PC-9 (cell line): ENCODE measurements at places on chromosomes 7 and 10. TPM values are rescaled to one million over a fixed set of nuclear protein-coding genes. Genes with fewer than 3 reads are reported as not detected.

- peak; percentile 54 for DNase-seq
Observed at GRCh38 chr10:70115948-70116682, 16.5 kb downstream of the AIFM2 start.

DNA sequence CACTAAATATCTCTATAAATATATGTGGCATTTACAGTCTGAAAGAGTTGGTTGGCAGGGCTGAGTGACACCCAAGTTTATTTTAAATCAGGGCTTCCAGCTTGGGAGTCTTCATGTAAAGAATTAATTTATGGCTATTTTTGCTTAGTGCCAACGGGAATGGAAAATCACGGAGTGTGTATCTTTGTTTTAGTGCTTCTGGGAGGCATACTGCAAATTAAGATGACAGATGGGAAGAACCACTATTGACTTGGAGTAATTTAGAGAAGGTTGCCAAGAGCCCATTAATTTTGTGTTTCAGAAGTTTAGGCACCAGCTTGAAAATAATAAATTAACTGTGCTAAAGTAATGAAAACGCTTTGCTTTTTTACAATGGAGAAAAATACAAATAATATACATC, 135.2 kb downstream of the GPR37 start:
- DNase-seq = no peak

DNA sequence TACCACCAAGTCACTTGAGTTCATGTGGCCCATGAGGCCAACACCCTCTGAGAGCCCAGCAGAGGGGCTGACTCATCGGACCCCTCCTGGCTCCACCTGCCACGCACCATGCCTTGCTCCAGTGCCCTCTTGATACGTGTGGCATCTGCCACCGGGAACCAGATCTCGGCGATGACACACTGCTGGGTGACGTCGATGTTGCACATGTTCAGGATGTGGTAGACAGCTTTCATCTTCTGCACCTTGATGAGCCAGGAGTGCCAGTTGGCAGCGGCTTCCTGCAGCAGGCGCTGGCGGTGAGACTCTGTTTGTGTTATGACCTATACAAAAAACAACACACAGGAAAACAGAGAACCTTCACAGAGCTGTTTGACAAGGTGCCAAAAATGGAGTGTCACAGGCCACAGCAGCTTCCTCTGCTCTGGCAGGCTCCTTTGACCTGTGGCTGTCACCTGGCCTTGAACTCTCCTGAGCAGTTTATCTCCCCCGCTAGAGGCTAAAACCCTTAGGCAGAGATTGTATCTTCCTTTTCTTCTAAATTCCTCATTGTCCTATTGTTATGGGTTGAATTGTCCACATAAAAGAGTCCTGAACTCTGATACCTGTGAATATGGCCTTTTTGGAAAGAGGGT, 45.2 kb upstream of the TMEM213 start:
- DNase-seq = peak; percentile 97

- no peak for DNase-seq
Observed at GRCh38 chr7:4068286-4068685, 613.8 kb upstream of the FOXK1 start.

DNA sequence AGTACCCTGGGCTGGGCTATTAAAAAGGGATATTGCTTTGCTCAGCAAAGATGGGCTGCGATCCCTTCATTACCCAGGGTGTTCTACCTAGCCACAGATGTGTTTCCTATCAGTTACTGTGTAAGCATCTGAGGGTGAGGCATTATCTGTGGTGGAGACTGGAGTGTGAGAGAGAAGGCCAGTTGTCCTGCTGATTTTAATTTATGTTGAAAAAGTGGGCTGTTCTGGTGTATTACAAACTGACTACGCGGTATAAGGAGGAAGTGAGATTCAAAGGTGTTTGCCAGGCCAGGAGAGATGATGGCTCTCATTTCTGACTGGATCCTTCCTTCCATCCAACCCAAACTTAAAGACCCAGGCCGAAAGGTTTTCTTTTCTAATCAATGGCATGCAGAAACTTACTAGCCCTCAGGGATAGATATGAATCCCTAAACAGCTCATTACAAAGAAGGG, 7.6 kb downstream of the TCF7L2 start:
- DNase-seq = no peak

DNA sequence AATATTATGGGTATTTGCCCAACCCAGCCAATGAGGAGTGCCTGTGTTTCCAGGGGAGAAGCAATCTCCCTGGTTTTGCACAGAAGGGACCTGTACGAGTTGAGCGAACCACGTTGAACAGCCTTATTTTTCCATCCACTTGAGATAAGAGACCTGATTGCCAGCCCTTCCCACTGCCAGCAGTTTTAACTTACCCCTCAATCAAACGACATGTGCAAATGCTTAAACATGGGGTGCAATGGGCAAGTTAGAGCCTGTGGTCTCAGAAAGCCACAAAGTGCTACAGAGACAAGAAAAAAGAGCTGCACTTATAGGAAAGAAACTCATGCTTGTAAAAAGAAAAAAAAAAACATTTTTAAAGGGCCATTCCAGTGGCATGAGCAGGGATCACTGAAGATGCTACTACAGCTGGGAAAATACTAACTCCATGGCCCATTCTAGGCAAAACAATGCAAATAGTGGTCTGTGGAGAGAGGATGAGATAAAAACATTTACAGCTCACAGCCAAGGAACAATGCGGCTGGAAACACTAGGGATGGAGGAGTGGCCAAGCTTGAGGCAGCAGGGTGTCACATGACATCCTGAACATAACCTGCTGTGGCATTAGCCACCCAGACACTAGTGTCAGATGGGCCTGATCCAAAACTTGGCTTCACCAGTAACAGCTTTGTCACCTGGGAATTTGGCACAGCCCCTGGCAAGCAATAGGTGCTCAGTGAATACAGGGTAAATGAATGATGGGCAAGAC, 162.8 kb downstream of the ELMO1 start:
- no peak for DNase-seq

- DNase-seq = no peak
Observed at GRCh38 chr7:39399986-39400385, 166.2 kb upstream of the YAE1 start.

GRCh38 chr7:26525398-26526264, 234.0 kb downstream of the SNX10 start:
- DNase-seq = no peak

DNA sequence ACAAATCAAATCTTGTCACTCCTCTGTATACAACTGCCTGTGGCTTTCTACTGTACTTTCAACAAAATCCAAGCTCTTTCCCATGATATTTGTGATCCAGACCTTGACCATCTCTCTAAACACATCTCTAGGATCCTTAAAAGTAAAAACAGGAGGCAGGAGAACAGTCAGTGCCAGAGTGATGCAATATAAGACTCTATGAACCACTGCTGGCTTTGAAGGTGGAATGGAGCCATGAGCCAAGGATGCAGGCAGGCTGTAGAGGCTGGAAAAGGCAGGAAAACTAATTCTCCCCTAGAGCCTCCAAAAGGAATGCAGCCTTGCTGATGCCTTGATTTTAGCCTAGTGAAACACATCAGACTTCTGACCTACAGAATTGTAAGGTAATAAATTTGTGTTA, 45.5 kb upstream of the LRRN3 start:
- DNase-seq = no peak

DNA sequence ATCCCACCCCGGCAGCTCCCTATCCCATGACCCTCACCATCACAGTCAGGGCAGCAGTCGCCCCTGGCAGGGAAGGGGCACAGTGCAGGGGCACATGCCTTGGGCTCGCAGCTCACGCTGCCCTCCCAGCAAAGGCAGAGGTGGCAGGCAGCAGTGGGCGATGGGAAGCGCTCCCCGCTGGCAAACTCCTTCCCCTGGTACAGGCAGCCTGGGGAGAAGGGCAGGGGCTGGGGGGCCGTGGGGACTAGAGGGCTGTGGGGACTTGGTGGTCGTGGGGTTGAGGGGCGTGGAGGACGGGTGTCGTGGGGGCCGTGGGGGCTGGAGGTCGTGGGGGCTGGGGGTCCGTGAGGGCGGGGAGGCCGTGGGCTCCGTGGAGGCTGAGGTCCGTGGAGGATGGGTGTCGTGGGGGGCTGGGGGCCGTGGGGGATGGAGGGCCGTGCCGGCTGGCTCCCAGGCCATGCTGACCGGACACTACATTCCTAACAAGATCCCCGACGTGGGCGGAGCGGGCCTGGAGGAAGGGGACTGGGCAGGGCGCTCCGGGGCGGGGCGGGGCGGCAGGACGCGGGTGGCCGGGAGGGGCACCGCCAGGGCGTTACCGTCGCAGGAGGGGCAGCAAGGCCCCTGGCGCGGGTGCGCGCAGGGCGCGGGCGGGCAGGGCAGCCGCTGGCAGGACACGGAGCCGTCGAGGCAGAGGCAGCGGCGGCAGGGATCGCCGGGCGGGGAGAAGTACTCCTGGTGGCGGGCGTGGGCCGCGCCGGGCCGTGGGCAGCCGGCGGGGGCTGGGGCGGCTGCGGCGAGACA, 20.0 kb downstream of the KCP start:
- peak; percentile 94 for DNase-seq

GRCh38 chr7:20199015-20199737, 18.0 kb downstream of the MACC1 start:
- peak; percentile 91 for DNase-seq

- no peak for DNase-seq
Observed at GRCh38 chr10:49408519-49409306, 12.8 kb upstream of the DRGX start.

- no peak for DNase-seq
Observed at GRCh38 chr10:120421250-120421649, 35.8 kb upstream of the PLPP4 start.

GRCh38 chr7:12289996-12290395, 78.9 kb downstream of the TMEM106B start:
- DNase-seq = no peak

GRCh38 chr7:84085998-84086397, 108.6 kb downstream of the SEMA3A start:
- no peak for DNase-seq

DNA sequence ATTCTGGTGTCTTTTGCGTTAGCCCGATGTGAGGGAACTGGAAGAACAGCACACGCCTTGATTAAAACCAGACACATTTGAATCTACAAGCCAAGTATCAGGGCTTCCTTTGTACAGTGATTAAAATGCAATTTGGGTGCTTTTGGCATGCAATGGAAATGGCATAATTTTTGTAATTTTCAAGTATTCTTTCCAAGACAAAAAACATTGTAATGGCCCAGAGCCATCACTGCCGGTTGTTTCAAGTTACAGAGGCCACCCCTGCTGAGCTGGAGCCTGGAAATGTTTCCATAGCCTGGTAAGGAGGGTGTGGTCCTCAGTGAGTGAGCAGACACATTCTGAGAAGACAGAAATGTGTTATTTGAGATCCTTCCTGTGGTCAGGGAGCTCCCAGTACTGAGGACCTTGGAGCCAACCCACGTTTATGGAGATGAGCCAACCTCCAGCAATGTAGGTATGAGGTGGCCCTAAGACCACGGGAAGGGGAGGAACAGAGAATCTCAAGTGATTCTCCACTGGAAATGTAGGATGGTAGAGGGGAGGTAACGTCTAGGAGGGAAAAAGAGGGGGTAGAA, 20.9 kb downstream of the TEX36 start:
- peak; percentile 93 for DNase-seq

Gene PLEKHA1
- 33.8 and 39.9 TPM in 2 replicates for total RNA-seq

Gene DCLRE1A
- total RNA-seq = 6.1 and 7.7 TPM in 2 replicates

Gene ARL3
- total RNA-seq = 7.1 and 9.7 TPM in 2 replicates

Gene PIP
- total RNA-seq = not detected in 2 replicates

Gene ASB15
- total RNA-seq = not detected in 2 replicates

Gene SLC13A1
- total RNA-seq = not detected in 2 replicates

Gene COL1A2
- total RNA-seq = not detected in 2 replicates

Gene ECHS1
- 86.6 and 90.7 TPM in 2 replicates for total RNA-seq

Gene CCZ1B
- total RNA-seq = 106 and 166 TPM in 2 replicates

Gene STK17A
- 15.8 and 18.8 TPM in 2 replicates for total RNA-seq
